ENCODE measurements at places on chromosomes 1 and 21. TPM values are rescaled to one million over a fixed set of nuclear protein-coding genes. Genes with fewer than 3 reads are reported as not detected.

Gene F13B
- not detected for polyA plus RNA-seq

Gene KRTAP10-10
- polyA plus RNA-seq = not detected

Gene FCGR2B
- polyA plus RNA-seq = not detected

Gene HFM1
- 7.1 TPM for polyA plus RNA-seq

Gene OR2T35
- not detected for polyA plus RNA-seq

Gene MMEL1
- polyA plus RNA-seq = not detected

Gene BCL2L15
- not detected for polyA plus RNA-seq

Gene LRRC71
- polyA plus RNA-seq = not detected

Gene KCND3
- 48.9 TPM for polyA plus RNA-seq

Gene KMO
- 0.65 TPM for polyA plus RNA-seq

Gene IRF6
- 45.5 TPM for polyA plus RNA-seq

Gene LMX1A
- not detected for polyA plus RNA-seq

Gene MOB3C
- polyA plus RNA-seq = 0.84 TPM

Gene EDN2
- polyA plus RNA-seq = not detected

Gene FMN2
- 57.5 TPM for polyA plus RNA-seq

Gene MYOG
- polyA plus RNA-seq = not detected

Gene SELENBP1
- polyA plus RNA-seq = 0.83 TPM

Gene PKP1
- polyA plus RNA-seq = not detected

Gene CR1
- polyA plus RNA-seq = not detected

Gene COL9A2
- polyA plus RNA-seq = 0.51 TPM

Gene TNFSF4
- not detected for polyA plus RNA-seq

Gene KRTAP27-1
- not detected for polyA plus RNA-seq

Gene LCE1A
- not detected for polyA plus RNA-seq

Gene CNR2
- polyA plus RNA-seq = not detected

Gene LCK
- not detected for polyA plus RNA-seq

Gene AKR7A3
- polyA plus RNA-seq = not detected

All from Purkinje cell (primary cell).